ENCODE measurements at places on chromosomes 2 and 18. TPM values are rescaled to one million over a fixed set of nuclear protein-coding genes. Genes with fewer than 3 reads are reported as not detected.

The SULT1C4 gene
- polyA plus RNA-seq: 65.9 TPM

The PARD6G gene
- polyA plus RNA-seq: 29.4 TPM

The TTR gene
- 1.6 TPM for polyA plus RNA-seq

The STARD6 gene
- 0.42 TPM for polyA plus RNA-seq

The HOXD13 gene
- 0.14 TPM for polyA plus RNA-seq

The MSH6 gene
- 80.1 TPM for polyA plus RNA-seq

The AGXT gene
- polyA plus RNA-seq: 0.17 TPM

DNA sequence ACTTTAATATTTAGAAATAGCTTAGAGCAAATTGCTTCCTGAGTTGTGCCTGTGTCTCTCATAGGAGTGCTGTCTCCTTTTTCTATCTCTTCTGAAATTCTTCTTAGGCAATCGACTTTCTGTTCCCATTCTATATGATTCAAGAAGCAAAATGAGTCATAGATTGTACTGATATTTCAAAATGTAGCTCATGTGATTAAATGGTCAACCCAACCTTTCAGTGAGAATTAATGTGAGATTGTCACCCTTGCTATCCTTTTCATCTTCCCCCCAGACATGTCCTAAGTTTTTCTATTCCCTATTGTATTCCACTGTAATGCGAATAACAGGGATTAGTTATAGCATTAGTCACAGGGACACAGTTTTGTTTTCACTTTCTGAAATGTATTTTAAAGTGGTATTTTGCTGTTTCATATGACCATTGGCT is 413.6 kb downstream of the THSD7B start:
- DNase-seq: no peak

- DNase-seq: no peak
Measured at GRCh38 chr2:102357937-102358336, 2.3 kb downstream of the IL18R1 start.

- DNase-seq: no peak
Measured at GRCh38 chr18:79680891-79681339, 1.3 kb downstream of the CTDP1 start.

DNA sequence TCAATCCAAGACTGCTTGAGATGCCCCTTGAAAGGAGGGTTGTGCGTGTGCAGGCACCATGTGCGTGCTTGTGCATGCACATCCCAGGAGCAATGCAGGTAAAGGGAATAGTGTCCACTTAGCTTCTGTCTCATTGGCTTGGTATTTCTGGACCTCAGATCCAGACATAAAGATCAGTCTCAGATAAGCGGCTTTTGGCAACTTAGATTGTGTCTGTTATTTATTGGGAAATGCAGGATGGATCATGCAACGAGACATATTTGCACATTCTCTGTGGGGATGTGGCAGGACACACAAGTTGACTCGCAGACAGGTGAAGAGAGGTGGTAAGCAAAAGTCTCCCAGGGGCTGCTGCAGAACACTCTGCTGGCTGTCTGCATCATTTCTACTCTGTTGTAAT is 67.9 kb downstream of the SETBP1 start:
- no peak for DNase-seq

DNA sequence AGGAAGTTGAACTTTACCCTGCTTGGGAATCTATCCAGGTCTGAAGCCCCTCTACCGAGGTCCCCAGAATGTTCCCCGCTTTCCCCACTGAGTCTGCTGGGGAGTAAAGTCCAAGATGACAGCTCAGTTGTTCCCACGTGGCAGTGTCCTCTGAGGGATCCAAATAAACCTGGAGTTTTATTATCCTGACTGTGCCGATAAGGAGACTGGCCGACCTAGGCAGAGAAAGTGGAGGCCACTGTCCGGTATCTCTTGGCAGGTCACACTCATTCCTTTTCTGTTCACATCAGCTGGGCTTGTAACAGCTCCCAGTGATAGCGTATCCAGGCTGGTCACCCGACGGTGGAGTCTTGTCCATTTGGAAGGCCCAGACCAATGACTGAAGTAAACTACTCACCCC is 27.5 kb upstream of the C18orf32 start:
- no peak for DNase-seq

GRCh38 chr2:69309351-69310110 is 77.5 kb downstream of the GFPT1 start:
- DNase-seq: peak; percentile 36

- DNase-seq: no peak
Measured at GRCh38 chr18:79518683-79519128, 123.0 kb downstream of the NFATC1 start.

- DNase-seq: no peak
Measured at GRCh38 chr2:233964581-233964980, 47.4 kb downstream of the TRPM8 start.
